HFFc6 (cell line): ENCODE measurements at places on chromosomes 4 and X.

- DNase-seq, result no peak
- peaks cover 6% of the 10 kb centered on the region; the same call in 1 of the 2 replicates for H3K4me1 ChIP-seq
- no peak overlapping the region for H3K27ac ChIP-seq
- H3K27me3 ChIP-seq, result peaks cover 9% of the 10 kb centered on the region; the same call in 1 of the 2 replicates
- no peak overlapping the region for H3K4me3 ChIP-seq
Observed at GRCh38 chrX:13939741-13940597, 89.7 kb downstream of the GEMIN8 start.

- no peaks in the 10 kb centered on the region for H3K36me3 ChIP-seq
- H3K4me3 ChIP-seq, result no peak overlapping the region
- peaks cover 8% of the 10 kb centered on the region; the same call in 1 of the 2 replicates for H3K4me1 ChIP-seq
- no peak for DNase-seq
Observed at GRCh38 chrX:16797841-16798240, 11.6 kb downstream of the TXLNG start.

GRCh38 chr4:102522031-102522440 lies 20.9 kb downstream of the NFKB1 start:
- H3K36me3 ChIP-seq, result no peaks in the 10 kb centered on the region
- no peak for DNase-seq
- no peak overlapping the region for H3K4me3 ChIP-seq

GRCh38 chrX:44039556-44039955 lies 66.4 kb upstream of the NDP start:
- H3K36me3 ChIP-seq, result no peaks in the 10 kb centered on the region
- peaks cover 19% of the 10 kb centered on the region; the same call in 1 of the 2 replicates for H3K4me1 ChIP-seq
- H3K4me3 ChIP-seq, result no peak overlapping the region
- no peak for DNase-seq
- no peaks in the 10 kb centered on the region for H3K27me3 ChIP-seq

- DNase-seq, result no peak
- peaks cover 28% of the 10 kb centered on the region for H3K27me3 ChIP-seq
- H3K4me3 ChIP-seq, result no peak overlapping the region
- no peaks in the 10 kb centered on the region for H3K4me1 ChIP-seq
- peaks cover 5% of the 10 kb centered on the region; the same call in 1 of the 2 replicates for H3K36me3 ChIP-seq
- H3K27ac ChIP-seq, result no peak overlapping the region
Observed at GRCh38 chr4:1458581-1458980, 52.3 kb upstream of the NKX1-1 start.

DNA sequence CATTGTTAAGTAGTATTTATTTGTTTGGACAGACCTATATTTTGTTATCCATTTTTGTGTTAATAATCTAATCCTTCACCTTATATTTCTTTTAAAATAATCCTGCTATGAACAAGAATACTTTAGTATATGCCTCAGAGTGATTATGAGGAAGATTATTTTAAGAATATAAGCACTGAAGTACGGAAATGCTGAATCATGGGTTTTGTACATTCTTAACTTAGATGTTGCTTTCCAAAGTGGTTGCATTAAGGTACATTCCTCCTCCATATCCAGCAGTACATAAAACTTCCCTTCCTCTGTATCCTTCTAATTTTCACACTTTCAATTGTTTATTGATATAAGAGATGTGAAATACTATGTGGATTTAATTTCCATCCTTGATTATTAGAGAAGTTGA lies 491.4 kb upstream of the GRID2 start:
- no peaks in the 10 kb centered on the region for H3K4me1 ChIP-seq
- H3K27me3 ChIP-seq, result no peaks in the 10 kb centered on the region
- no peaks in the 10 kb centered on the region for H3K36me3 ChIP-seq
- H3K27ac ChIP-seq, result no peak overlapping the region

DNA sequence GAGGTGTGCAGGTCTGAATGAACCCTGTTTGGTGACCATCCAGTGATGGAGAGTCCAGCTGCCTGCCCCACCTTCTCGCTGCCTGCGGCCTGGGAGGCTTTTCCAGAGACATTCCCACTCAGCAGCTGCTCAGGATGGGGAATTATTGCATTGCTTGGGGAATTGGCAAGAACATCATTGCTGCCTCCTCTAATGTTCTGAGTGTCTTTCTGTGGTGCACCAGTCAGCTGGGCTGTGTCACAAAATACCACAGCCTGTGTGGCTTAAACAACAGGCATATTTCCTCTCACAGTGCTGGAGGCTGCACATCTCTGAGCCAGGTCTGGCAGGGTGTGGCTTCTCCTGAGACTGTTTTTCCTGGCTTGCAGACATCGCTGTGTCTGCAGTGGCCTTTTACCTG lies 86.8 kb upstream of the AFAP1 start:
- H3K36me3 ChIP-seq, result no peaks in the 10 kb centered on the region
- no peaks in the 10 kb centered on the region for H3K4me1 ChIP-seq
- peaks cover 26% of the 10 kb centered on the region for H3K27me3 ChIP-seq
- no peak overlapping the region for H3K4me3 ChIP-seq

GRCh38 chr4:121784975-121785374 lies 16.1 kb upstream of the EXOSC9 start:
- H3K36me3 ChIP-seq, result peaks cover 23% of the 10 kb centered on the region
- no peaks in the 10 kb centered on the region; the same call in 1 of the 2 replicates for H3K27me3 ChIP-seq
- H3K27ac ChIP-seq, result peak overlapping the region; percentile 98
- peaks cover 67% of the 10 kb centered on the region for H3K4me1 ChIP-seq
- peak overlapping the region; percentile 69 for H3K4me3 ChIP-seq
- peak; percentile 93 for DNase-seq

- peak overlapping the region; percentile 83 for H3K27ac ChIP-seq
- peak; percentile 11 for DNase-seq
- no peaks in the 10 kb centered on the region; the same call in 1 of the 2 replicates for H3K27me3 ChIP-seq
- H3K4me1 ChIP-seq, result peaks cover 79% of the 10 kb centered on the region
- peak overlapping the region; percentile 50; the same call in 1 of the 2 replicates for H3K4me3 ChIP-seq
Observed at GRCh38 chrX:13377550-13377934, 57.7 kb upstream of the ATXN3L start.

- H3K27me3 ChIP-seq, result no peaks in the 10 kb centered on the region
- H3K4me1 ChIP-seq, result peaks cover 9% of the 10 kb centered on the region
- no peak overlapping the region for H3K27ac ChIP-seq
- peak; percentile 11 for DNase-seq
Observed at GRCh38 chr4:187387739-187388138, 607.8 kb upstream of the ZFP42 start.

DNA sequence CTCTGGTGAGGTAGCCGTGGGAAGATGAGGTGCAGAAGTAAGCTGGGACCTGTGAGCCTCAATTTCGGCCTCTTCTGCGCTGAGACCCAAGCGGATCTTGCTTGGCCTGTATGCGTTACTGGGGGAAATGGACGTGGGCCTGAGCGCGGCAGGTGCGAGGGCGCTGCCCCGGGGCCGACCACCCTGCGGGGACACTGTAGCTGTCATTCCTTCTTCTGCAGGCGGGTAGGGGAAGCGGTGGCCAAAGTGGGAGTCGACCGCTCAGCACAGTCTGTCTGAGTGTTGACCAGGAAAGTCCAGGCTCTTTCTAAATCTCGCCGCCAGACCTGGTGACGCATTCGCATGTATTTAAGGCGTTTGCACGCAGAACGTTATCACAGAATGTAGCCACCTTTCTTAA lies 3.3 kb upstream of the LRAT start:
- no peak overlapping the region for H3K4me3 ChIP-seq
- no peak for DNase-seq
- no peaks in the 10 kb centered on the region for H3K4me1 ChIP-seq
- no peaks in the 10 kb centered on the region for H3K36me3 ChIP-seq
- H3K27me3 ChIP-seq, result peaks cover 19% of the 10 kb centered on the region

- DNase-seq, result no peak
- H3K4me3 ChIP-seq, result no peak overlapping the region
- no peaks in the 10 kb centered on the region for H3K36me3 ChIP-seq
- H3K4me1 ChIP-seq, result peaks cover 12% of the 10 kb centered on the region
- H3K27me3 ChIP-seq, result peaks cover 39% of the 10 kb centered on the region
Observed at GRCh38 chr4:8504279-8505007, 63.9 kb downstream of the TRMT44 start.

DNA sequence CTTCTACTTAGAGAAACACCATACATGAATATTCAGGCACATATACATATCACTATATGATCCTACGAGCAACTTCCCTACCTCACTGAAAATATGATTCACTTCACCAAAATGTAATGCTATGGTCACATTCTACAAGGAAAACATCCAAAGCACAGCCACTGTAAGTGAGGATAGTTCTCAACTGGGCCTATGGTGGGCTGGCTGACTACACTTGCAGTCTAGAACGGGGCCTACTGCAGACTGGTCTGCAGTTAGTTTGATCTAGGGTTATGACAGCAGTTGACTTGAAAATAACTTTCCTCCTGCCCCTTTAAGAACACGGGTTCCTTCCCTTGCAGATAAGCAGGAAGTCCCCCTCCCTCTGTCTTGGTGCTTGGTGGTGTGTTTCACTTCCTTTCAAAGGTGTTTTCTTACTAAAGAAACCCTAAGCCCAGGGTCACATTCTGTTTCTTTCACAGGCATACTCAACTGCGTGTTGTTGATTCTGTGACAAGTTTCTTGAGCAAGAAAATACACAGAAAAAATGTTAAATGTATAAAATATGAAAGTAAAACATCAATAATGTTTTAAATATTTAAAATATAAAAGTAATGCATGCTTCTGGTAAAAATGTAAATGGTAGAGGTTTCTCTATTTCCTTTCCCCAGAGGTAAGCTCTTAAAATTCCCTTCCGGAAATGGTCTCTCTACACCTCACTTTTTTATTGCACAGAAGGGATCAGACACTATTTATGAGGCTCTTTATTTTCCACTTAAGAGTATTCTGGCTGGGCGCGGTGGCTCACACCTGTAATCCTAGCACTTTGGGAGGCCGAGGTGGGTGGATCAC lies 18.0 kb upstream of the TMSB4X start:
- peaks cover 35% of the 10 kb centered on the region for H3K4me1 ChIP-seq
- peak; percentile 11 for DNase-seq
- no peaks in the 10 kb centered on the region for H3K27me3 ChIP-seq
- peak overlapping the region; percentile 88 for H3K27ac ChIP-seq
- H3K36me3 ChIP-seq, result no peaks in the 10 kb centered on the region
- H3K4me3 ChIP-seq, result peak overlapping the region; percentile 22; the same call in 1 of the 2 replicates

- H3K4me3 ChIP-seq, result no peak overlapping the region
- peaks cover 22% of the 10 kb centered on the region for H3K4me1 ChIP-seq
- no peaks in the 10 kb centered on the region for H3K36me3 ChIP-seq
- peaks cover 7% of the 10 kb centered on the region for H3K27me3 ChIP-seq
Observed at GRCh38 chrX:136063340-136064079, 78.3 kb downstream of the SLC9A6 start.

- H3K4me1 ChIP-seq, result no peaks in the 10 kb centered on the region; the same call in 1 of the 2 replicates
- H3K4me3 ChIP-seq, result no peak overlapping the region
- no peaks in the 10 kb centered on the region for H3K27me3 ChIP-seq
- H3K27ac ChIP-seq, result no peak overlapping the region
- H3K36me3 ChIP-seq, result no peaks in the 10 kb centered on the region
Observed at GRCh38 chr4:66691101-66691500, 854.2 kb downstream of the CENPC start.

GRCh38 chrX:150421816-150422215 lies 58.7 kb downstream of the MAMLD1 start:
- H3K36me3 ChIP-seq, result no peaks in the 10 kb centered on the region
- no peaks in the 10 kb centered on the region for H3K27me3 ChIP-seq
- DNase-seq, result no peak
- no peak overlapping the region for H3K27ac ChIP-seq
- no peak overlapping the region for H3K4me3 ChIP-seq

DNA sequence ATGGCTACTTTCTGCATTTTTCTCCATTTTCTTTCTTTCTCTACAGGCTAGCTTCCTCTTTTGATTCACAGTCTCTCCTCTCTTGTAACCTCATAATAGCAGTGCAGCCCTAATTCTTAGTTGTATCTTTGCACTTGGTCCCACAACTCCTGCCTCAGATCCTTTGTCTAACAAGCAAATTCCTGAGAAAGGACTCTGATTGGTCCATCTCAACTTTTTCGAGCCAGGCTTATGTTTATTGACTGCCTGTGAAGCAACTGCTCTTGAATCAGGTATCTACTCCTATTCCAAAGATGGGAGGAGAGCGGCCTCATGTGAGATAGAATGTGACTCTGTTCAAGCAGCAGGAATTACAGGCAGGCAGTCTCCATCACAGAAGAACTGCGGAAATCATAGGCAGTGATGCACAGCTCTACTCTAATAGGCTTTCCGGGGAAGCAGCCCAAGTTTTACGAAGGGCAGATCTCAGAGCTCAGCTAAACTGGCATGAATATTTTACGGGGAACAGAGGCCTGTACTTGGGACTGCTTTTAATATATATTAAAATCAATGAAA lies 123.5 kb downstream of the GABRB1 start:
- no peaks in the 10 kb centered on the region for H3K4me1 ChIP-seq
- no peak overlapping the region for H3K4me3 ChIP-seq
- no peak overlapping the region for H3K27ac ChIP-seq
- DNase-seq, result no peak

DNA sequence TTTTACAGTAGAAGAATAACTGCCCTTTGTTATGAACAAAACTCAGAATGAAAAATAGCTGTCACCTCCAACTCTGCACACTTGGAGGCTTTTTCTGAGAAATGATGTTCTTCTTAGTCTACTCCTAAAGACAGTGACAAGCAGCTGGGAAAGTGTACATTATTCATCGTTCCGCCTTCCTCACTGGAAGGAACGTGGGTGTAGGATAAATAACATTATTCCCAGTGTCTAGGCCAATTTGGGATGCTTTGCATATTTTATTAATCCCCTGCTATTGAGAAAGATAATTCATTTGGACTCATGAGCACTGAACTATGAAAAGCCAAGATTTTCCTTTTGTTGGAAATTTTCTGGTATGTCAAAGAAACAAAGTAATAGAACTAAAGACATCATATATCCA lies 87.8 kb downstream of the VCX2 start:
- no peaks in the 10 kb centered on the region for H3K27me3 ChIP-seq
- H3K4me3 ChIP-seq, result no peak overlapping the region
- H3K36me3 ChIP-seq, result no peaks in the 10 kb centered on the region
- DNase-seq, result no peak
- no peaks in the 10 kb centered on the region for H3K4me1 ChIP-seq

DNA sequence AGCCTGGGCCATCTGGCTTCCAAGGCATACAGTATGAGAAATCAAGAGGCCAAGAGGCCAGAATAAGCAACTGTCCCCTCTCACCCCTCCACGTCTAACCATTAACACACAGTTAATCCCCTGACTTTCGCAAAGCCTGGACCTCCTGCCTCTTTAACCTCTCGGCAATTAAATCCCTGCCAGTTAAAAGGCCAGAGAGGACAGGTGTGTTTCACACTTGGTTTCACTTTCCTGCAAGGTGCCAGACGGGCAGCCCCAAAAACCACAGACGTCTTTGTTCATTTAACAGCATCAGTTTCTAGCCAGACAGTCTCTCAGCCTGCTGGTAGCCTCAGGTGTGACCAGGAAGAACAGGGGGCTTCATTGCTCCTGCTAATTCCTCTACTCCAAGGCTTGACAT lies 91.1 kb upstream of the KIT start:
- DNase-seq, result no peak
- H3K4me3 ChIP-seq, result no peak overlapping the region
- H3K27ac ChIP-seq, result no peak overlapping the region

DNA sequence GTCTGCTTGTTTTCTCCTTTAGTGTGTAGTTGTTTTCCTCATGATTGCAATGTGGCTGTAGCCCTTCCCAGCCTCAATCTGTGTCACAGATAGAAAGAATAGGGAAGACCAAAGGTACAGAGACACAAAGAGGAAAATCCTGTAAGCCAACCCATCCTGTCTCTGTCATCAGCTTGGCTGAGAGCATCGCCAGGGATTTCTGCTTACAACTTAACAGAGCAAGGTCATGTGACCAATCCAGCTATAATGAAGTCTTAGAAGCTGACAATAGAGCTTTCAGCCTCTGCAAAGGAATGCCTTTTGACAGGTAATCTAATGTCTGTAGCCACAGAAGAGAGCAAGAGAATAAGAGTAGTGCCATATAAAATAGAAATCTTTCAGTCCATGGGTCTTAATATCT lies 1598.0 kb upstream of the AGA start:
- H3K27me3 ChIP-seq, result no peaks in the 10 kb centered on the region; the same call in 1 of the 2 replicates
- H3K4me1 ChIP-seq, result no peaks in the 10 kb centered on the region
- no peaks in the 10 kb centered on the region for H3K36me3 ChIP-seq
- no peak overlapping the region for H3K4me3 ChIP-seq

- H3K27ac ChIP-seq, result no peak overlapping the region
- H3K4me3 ChIP-seq, result no peak overlapping the region
- H3K36me3 ChIP-seq, result no peaks in the 10 kb centered on the region
- H3K27me3 ChIP-seq, result no peaks in the 10 kb centered on the region; the same call in 1 of the 2 replicates
- DNase-seq, result no peak
Observed at GRCh38 chr4:44914748-44915147, 188.4 kb upstream of the GNPDA2 start.
